ENCODE measurements at places on chromosomes 6 and 20.
A peak's percentile ranks its signal among the peaks of the same experiment; 100 is the strongest.

DNA sequence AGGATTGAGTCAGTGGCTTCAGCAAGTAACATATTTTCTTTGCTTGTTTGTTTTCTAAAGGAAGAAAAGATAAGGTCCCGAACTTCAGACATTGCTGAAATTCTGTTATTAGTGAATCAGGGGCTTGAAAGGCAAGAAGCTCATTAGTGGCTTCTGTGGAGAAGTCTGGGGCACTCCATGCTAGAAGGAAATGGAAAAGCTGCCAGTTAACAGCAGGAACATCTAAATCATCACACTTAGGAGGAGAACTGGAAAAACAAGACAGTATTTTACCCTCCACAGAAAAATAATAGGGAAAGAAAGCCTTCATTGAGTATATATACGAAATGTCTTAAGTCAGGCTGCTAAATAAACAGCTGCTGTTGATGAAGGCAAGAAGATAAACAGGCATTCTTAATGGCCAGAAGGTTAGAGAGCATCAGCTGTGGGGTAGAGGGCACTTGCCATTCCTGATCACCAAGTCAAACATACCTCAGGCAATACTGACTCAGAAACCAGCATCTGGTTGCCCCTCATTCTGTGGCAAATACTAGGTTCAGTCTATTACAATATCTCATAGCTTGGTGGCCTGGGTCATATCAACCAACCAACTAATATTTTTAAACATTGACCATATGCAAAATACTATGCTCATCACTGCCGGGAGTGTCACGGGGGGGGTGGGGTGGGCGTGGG, 143.2 kb upstream of the TENT5A start:
- no peak for DNase-seq

DNA sequence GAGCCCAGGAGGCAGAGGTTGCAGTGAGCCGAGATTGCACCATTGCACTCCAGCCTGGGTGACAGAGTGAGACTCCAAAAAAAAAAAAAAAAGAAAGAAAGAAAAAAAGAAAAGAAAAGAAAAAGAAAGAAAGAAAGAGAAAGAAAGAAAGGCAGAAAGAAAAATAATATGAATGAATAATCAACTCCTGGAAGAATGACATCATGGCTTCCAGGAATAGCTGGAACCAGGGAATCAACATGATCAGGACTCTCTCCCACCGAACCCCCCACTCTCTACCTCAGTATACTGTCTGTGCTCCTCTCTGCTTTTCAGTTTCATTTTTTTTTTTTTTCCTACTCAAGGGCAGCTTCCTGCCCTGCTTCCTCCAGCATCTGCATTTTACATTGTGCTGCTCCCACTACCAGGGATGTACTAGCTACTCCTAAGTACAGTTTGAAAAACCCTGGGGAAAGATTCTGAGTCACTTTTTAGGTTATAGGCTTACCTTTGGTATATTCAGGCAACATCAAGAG, 19.7 kb upstream of the MTCL3 start:
- DNase-seq = no peak

- DNase-seq = no peak
Measured at GRCh38 chr6:148535976-148536375, 193.3 kb downstream of the SASH1 start.

DNA sequence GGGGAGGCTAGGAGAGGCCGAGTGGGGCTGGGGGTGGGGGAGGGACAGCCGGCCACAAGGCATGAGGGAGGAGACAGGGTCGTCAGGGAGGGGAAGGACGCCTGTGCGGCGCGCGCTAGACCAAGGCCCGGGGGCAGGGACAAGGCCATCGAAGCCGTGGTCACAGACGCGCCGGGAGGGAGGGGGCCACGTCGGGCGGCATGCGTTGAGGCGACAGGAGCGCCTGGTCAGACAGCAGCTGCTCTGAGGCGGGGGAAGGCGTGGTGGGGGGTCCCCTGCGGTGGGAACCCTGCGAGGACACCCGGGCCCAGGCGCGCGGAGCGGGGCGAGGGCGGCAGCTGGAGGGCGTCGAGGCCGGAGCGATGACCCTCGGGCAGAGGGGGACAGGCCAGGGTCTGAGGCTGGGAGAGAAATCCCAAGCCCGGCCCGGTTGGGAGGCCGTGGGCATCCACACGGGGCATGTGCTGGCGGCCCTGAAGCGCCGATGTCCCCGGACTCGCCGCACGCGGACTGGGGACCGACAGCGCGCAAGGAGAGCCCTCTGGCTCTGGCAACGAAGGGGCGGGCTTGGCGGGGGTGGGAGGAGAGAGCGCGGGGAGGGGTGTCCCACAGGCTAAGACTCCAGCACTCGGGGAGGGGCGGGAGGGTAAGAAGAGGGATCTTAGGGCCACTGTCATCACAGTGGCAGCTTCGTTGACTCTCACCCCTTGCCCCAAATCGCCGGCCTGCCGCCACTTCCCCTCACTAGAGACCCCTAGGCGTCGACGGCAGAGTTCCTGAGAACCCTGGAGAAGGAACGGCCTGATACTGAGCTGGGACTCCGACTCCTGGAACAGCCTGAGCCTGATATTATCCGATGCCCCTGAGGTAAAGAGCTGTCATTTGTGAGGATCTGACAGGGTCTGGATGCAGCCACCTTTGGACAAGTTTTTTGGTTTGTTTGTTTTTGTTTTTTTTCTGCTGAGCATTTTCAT, 5.0 kb downstream of the TMEM239 start:
- no peak for DNase-seq

DNA sequence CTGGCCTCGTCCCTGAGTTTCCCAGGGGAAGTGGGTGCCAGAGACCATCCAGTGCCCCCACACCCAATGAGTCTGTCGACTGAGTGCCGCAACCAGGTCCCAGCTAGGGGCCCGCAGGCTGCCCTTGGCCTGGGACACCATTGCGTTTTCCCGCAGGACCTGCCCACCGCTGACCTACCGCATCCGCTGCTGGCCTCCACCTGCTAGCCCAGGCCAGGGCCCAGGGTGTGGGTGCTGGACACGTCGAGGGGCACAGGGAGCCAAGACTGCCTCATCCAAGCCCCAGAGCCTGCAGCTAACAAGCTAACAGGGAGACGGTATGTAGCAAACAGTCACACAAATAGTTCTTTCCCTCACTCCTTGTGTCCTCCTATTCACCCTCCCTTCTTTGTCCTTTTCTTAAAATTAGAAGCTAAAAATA, 97.7 kb downstream of the TMEM242 start:
- DNase-seq = no peak

GRCh38 chr6:68777956-68778355, 142.9 kb downstream of the ADGRB3 start:
- DNase-seq = no peak

- peak; percentile 58 for DNase-seq
Measured at GRCh38 chr20:36975099-36975818, 23.8 kb upstream of the SAMHD1 start.

DNA sequence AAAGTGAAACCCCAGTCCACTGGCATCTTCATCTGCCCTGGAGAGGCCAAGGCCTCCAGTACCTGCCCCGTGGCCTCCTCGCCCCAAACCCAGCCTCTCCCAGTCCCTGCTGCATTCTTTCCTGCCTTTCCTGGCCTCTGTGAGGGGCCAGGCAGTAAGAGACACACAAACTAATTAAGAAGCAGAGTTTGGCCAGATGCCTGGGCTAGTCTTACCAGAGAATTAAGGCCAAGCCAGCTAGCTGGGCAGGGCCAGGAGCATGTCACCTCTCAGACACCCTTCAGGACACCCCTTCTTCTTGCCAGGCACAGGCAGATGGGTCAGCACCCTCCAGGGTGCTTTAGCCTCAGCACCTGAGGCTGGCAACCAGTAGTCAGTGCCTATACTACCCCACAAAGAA, 2.4 kb downstream of the MDGA1 start:
- DNase-seq = no peak

DNA sequence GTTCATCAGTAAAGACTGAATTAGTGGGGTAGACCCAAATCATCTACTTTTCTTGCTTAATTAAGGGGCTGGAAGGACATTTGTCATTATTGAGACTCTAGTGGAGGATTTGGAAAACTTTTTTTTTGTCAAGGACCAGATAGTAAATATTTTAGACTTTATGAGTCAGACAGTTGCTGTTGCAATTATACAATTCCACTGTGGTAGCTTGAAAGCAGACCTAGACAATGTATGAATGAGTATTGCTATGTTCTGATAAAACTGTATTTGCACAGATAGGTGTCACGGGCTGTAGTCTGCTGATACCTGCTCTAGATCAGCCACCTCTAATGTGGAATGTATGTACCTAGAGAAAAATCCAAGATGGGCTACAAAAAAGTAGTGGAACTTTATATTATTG, 175.0 kb downstream of the CARMIL1 start:
- no peak for DNase-seq

- DNase-seq = no peak
Measured at GRCh38 chr6:139973669-139974344, 599.4 kb upstream of the CITED2 start.

DNA sequence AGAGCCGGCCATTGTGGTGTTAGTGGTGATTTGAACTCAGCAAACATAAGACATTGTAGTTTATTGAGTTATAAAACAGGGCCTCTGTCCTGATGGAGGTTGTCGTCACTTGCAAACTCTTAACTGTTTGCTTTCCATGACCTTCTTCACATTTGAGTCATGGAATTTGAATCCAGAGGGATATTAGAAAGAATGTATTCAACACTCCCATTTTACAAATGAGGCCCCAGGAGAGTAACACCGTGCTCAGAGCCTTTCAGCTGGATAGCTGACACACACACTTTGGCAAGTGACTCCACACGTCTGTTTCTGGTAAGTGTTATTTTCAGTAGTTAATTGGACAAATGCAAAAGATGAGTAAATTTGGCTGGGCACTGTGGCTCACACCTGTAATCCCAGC, 72.4 kb upstream of the XRN2 start:
- no peak for DNase-seq

DNA sequence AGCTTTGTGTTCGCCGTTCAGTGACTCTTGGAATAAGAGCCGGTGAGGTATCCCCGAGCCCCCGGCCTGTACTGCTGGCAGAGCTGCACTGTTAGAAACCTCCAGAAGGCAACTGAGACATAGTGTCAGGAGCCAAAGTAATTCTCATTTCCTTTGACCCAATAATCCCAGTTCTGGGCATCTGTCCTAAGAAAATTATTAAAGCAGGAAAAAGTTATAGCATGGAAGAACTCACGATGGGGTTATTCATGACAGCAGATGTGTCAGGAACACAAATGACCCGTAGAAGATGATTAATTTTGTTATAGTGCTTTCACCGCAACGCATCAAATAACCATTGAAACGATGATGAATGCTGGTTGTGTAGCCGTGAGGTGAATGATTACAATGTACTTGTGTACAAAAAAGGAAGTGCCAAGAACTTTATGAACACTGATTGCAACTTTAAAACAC, 20.3 kb downstream of the CYP21A2 start:
- no peak for DNase-seq

DNA sequence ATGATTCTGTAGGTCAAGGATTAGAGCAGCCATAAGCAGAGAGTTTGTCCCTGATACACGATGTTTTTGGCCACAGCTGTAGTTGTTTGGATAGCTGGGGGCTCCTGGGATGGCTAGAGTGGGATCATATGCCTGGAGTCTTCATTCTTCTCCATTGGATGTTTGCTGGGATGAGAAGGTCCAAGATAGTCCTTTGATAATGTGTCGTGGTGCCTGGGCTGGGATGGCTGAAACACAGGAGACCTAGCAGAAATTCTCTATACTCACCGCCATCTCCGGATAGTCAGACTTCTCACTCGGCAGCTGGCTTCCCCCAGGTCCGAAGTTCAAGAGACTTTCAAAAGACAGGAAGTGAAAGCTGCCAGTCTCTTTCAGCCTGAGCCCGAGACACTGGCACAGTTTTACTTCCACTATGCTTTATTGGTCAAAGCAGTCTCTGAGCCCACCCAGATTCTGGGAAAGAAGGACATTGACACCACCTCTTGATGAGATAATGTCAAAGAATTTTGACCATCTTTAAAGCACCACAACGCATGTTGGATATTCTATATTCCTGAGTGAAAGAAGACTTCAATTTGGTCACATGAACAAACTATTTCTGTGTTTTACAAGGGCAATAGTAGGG, 16.0 kb downstream of the MARCKS start:
- no peak for DNase-seq

DNA sequence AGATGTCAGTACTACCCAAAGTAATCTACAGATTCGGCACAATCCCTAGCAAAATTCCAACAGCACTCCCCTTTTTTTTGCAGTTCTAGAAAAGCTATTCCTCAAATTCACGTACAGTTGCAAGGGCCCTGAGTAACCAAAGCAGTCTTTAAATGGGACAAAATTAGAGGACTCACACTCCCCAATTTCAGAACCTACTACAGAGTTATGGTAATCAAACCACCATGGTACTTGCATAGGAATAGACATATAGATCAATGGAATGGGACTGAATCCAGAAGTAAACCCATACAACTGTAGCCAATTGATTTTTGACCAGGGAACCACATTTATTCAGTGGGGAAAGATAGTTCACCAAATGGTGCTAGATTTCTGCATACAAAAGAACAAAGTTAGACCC, 350.8 kb downstream of the CDKAL1 start:
- DNase-seq = no peak

DNA sequence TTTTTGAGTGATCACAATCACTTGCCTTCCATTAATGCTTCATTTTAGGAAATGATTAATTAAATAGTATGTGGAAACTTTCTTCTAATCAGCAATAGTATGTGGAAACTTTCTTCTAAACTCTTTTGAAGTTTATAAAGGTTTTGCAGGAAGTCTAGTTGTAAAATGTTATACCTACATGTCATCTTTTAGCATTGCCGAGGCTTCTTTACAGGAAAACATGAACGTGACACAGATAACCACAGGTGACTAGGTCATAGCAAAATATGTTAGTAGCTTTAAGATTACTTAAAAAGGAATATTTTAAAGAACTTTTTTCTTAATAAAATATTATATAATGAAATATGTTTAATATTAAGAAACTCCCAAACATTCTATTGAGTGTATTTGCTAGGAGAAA, 56.8 kb downstream of the SMAP1 start:
- DNase-seq = no peak

DNA sequence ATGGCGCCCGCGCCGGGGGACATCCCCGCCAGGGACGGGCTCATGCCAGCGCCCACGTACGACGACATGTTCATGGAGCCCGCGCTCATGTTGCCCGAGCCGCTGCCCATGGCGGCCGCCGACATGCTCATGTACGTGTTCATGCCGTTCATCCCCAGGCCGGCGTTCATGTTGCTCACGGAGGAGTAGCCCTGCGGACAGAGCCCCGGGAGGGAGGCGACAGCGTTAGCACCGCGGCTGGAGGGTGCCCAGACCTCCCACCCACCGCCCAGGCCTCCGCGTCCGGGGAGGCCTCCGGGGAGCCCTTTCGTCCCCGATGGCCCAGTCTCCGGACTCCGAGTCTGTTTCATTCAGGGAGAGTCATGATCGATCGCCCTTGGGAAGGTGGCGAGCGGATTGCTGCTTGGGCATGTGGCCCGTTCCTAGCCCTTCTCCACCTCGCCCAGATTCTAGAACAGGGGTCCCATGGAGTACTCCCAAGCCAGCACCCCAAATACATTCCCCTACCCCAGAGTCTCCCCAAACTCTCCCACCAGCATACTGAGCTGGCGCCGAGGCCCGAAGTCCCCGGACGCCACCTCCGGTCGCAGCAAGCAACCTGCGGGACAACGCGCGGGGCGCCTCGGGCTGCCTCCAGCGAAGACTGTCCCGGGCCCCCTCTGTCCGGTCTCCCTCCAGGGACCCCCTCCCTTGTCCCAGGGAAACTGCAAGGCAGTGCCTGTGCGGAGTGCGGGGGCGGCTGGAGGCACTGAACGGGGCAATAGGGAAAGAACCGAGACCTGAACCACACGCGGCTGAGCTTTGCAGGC, 1.2 kb downstream of the FOXA2 start:
- no peak for DNase-seq

GRCh38 chr6:105934708-105935107, 151.4 kb upstream of the PRDM1 start:
- DNase-seq = no peak

GRCh38 chr6:88662163-88662580, 301.2 kb downstream of the RNGTT start:
- DNase-seq = no peak

- DNase-seq = no peak
Measured at GRCh38 chr6:105886814-105887544, 199.2 kb upstream of the PRDM1 start.

All from T-cell (primary cell).